ENCODE measurements at places on chromosomes 5 and 9.
A peak's percentile ranks its signal among the peaks of the same experiment; 100 is the strongest.

DNA sequence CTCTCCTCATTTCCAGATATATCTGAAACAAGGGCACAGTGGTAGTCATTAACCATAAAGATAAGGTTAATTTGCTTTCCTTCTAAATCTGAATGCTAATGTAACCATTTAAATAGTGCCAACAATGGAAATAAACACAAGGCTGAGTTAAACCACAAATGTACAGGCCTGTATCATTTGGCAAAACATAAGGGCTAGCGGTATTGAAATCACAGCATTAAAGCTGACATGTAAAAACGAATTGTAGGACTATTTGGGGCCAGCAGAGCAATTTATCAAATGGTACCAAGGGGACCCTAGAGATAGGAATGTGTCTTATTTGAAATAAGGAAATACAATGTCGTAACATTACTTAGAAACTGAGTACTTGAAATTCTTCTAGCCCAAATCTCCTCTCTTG is 247.5 kb upstream of the RPS23 start:
- DNase-seq: no peak
- H3K4me1 ChIP-seq: no peaks in the 10 kb centered on the region
- no peaks in the 10 kb centered on the region for H3K36me3 ChIP-seq

GRCh38 chr9:104868687-104869404 is 59.1 kb downstream of the ABCA1 start:
- peaks cover 82% of the 10 kb centered on the region for H3K4me1 ChIP-seq
- no peaks in the 10 kb centered on the region for H3K36me3 ChIP-seq
- no peak overlapping the region for H3K4me3 ChIP-seq
- peak; percentile 93 for DNase-seq
- peak overlapping the region; percentile 84 for H3K27ac ChIP-seq

DNA sequence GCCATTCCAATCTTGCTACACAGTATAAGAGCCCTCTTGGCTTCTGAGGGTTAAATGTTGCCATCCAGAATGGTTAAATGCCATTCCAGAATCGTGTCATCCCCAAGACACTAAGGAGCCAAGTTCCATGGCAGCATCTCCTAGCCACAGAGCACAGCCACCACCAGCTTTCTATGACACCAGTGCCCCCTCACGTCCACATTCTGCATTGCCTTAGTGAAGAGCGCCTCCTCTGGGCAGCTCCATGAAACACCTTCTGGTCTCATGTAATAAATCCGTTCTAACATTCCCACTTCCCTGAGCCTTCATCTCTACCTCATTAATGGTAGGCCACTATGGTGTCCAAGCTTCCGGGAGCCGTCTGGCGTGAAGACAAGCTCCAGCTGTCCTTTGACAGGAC is 12.4 kb downstream of the CBY3 start:
- peak; percentile 61 for DNase-seq
- no peaks in the 10 kb centered on the region for H3K4me1 ChIP-seq
- H3K36me3 ChIP-seq: peaks cover 8% of the 10 kb centered on the region
- no peak overlapping the region for H3K27ac ChIP-seq

DNA sequence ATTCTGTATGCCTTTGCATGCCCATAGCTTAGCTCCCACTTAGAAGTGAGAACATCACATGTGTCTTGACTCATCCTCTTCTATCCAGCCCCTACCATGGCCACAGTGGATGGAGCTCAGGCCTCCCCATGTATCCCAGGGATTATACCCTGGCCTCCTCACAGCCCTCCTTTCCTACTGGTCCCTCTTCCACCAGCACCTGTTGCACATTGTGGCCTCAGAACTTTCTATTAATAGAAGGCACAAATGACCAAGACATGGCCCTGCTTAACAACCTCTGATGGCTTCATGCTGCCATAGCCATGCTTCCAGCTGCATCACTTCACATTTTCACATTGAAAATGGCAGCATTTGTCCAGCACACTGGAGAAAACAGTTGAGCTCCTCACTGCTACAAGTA is 315.4 kb downstream of the CDK5RAP2 start:
- no peaks in the 10 kb centered on the region for H3K27me3 ChIP-seq
- DNase-seq: no peak
- H3K4me3 ChIP-seq: no peak overlapping the region

- no peak overlapping the region for H3K27ac ChIP-seq
- no peaks in the 10 kb centered on the region for H3K4me1 ChIP-seq
- DNase-seq: no peak
- H3K4me3 ChIP-seq: no peak overlapping the region
- peaks cover 6% of the 10 kb centered on the region for H3K27me3 ChIP-seq
Observed at GRCh38 chr5:135821802-135822201, 12.7 kb upstream of the SLC25A48 start.

GRCh38 chr5:107430071-107430625 is 240.6 kb downstream of the EFNA5 start:
- H3K27ac ChIP-seq: no peak overlapping the region
- no peak for DNase-seq
- H3K27me3 ChIP-seq: no peaks in the 10 kb centered on the region
- H3K36me3 ChIP-seq: no peaks in the 10 kb centered on the region
- peaks cover 7% of the 10 kb centered on the region for H3K4me1 ChIP-seq
- H3K4me3 ChIP-seq: no peak overlapping the region

- no peak overlapping the region for H3K27ac ChIP-seq
- H3K4me3 ChIP-seq: no peak overlapping the region
- H3K27me3 ChIP-seq: no peaks in the 10 kb centered on the region
- DNase-seq: no peak
Observed at GRCh38 chr5:135249658-135250057, 149.4 kb downstream of the MACROH2A1 start.

GRCh38 chr5:92401492-92401891 is 1018.4 kb upstream of the ARRDC3 start:
- no peak overlapping the region for H3K27ac ChIP-seq
- no peak for DNase-seq
- no peaks in the 10 kb centered on the region for H3K36me3 ChIP-seq
- H3K4me1 ChIP-seq: no peaks in the 10 kb centered on the region
- no peaks in the 10 kb centered on the region for H3K27me3 ChIP-seq
- no peak overlapping the region for H3K4me3 ChIP-seq

- no peak overlapping the region for H3K27ac ChIP-seq
- no peaks in the 10 kb centered on the region for H3K36me3 ChIP-seq
- H3K4me1 ChIP-seq: peaks cover 4% of the 10 kb centered on the region
- peak; percentile 10 for DNase-seq
- H3K4me3 ChIP-seq: no peak overlapping the region
Observed at GRCh38 chr9:70510157-70510770, 95.8 kb upstream of the KLF9 start.

- DNase-seq: no peak
- H3K36me3 ChIP-seq: peaks cover 21% of the 10 kb centered on the region
- H3K4me1 ChIP-seq: peaks cover 65% of the 10 kb centered on the region
- H3K27me3 ChIP-seq: no peaks in the 10 kb centered on the region
- peak overlapping the region; percentile 96 for H3K4me3 ChIP-seq
- H3K27ac ChIP-seq: peak overlapping the region; percentile 82
Observed at GRCh38 chr5:141617682-141618029, 1.1 kb downstream of the DIAPH1 start.

- H3K4me1 ChIP-seq: no peaks in the 10 kb centered on the region
- no peaks in the 10 kb centered on the region for H3K36me3 ChIP-seq
- no peak for DNase-seq
- no peak overlapping the region for H3K4me3 ChIP-seq
- no peaks in the 10 kb centered on the region for H3K27me3 ChIP-seq
Observed at GRCh38 chr9:110109333-110110092, 98.4 kb downstream of the C9orf152 start.

GRCh38 chr9:70362952-70363351 is 51.5 kb downstream of the KLF9 start:
- no peaks in the 10 kb centered on the region for H3K27me3 ChIP-seq
- DNase-seq: no peak
- no peaks in the 10 kb centered on the region for H3K4me1 ChIP-seq

- H3K4me1 ChIP-seq: no peaks in the 10 kb centered on the region
- H3K36me3 ChIP-seq: no peaks in the 10 kb centered on the region
- H3K27ac ChIP-seq: no peak overlapping the region
- no peak for DNase-seq
- H3K27me3 ChIP-seq: no peaks in the 10 kb centered on the region
Observed at GRCh38 chr5:144812763-144813162, 642.1 kb downstream of the KCTD16 start.

- no peak overlapping the region for H3K4me3 ChIP-seq
- no peak overlapping the region for H3K27ac ChIP-seq
- H3K4me1 ChIP-seq: peaks cover 11% of the 10 kb centered on the region
- H3K27me3 ChIP-seq: no peaks in the 10 kb centered on the region
- DNase-seq: no peak
Observed at GRCh38 chr9:129865668-129866320, 30.5 kb downstream of the USP20 start.

Measured in CD14-positive monocyte (primary cell).